T-helper 22 cell (primary cell): ENCODE measurements at places on chromosomes 11 and 22.

GRCh38 chr11:34236572-34236971 lies 121.2 kb downstream of the ABTB2 start:
- DNase-seq = no peak

GRCh38 chr11:73201888-73202780 lies 15.9 kb upstream of the P2RY2 start:
- no peak for DNase-seq

DNA sequence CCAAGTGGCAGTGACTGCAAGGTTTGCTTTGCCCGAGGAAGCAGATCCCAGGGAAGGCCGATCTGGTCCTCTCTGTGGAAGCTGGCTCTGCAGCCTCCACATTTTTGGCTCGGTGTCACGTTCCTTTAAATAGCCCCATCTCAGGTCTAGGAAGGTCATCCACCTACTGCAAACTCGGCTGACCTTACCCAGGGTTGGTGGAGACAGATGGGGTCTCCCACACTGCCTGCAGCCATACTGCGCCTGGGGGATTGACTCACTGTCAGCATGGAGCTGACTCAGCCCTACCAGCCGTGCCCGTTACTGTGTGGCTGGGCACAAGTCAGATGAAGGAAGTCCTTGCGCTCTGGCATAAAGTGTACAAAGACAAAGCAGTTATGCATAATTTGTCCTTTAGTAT lies 16.9 kb downstream of the CDPF1 start:
- DNase-seq = no peak

GRCh38 chr11:84673753-84674152 lies 953.4 kb downstream of the DLG2 start:
- no peak for DNase-seq

GRCh38 chr22:38383417-38383816 lies 66.2 kb upstream of the CSNK1E start:
- no peak for DNase-seq

GRCh38 chr11:71241721-71242259 lies 10.6 kb downstream of the SHANK2 start:
- no peak for DNase-seq
